ENCODE measurements at places on chromosomes 1 and 21.

DNA sequence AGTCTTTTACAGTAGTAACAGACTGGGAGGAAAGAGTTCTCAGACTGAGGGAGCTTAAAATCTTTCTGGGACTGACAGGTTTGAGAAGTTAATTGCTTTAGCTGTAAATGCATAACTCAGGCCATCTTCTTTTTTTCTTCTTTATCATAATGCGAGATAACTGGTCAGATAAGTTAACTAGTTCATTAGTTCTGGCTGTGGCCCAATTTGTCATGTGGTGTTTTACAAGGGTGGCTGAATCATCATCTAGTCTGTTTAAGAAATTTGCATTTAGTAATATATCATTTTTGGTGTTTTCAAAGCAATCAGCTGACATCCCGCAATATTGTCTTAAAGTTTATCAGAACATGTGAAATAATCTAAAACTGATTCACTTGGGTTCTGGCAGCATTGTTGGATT is 14.0 kb downstream of the HSD3B2 start:
- DNase-seq = no peak

GRCh38 chr1:21898326-21899200 is 38.5 kb downstream of the HSPG2 start:
- no peak for DNase-seq

- no peak for DNase-seq
Measured at GRCh38 chr21:41407541-41408460, 18.2 kb upstream of the MX1 start.

DNA sequence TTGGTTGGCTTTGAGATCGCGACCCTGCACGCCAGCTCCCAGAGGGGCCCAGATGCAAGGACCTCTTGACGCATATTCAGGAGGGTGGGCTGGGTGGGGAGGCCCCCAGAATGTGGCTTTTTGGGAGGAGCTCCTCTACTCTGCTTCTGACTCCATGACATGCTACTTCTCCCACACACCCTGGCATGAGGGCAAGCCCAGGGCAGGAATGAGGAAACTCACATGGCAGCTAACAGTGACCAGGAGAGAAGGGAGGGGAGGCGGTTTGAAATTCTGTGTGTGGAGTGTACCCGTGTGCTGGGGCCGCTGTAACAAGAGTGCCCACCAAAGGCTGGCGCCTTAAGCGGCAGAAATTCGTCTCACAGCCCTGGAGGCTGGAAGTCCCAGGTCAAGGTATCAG is 61.3 kb upstream of the GPR153 start:
- DNase-seq = no peak

DNA sequence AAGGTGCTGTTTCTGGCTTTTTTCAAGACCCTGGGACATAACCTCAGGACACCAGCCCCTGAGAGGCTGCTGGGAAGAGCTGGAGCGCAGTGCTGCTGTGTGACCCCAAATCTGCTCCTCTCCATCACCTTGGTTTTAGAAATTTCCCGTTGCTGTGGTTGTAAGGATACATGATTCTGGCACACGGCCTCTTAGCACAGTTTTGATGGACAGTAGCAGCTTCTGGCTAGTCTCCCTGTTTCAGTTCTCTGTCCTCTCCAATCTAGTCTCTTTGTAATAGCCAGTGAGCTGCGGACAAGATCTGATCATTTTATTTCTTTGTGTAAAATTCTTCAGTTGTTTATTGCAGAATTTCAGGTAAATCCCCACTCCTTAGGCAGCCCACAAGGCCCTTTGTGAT is 3.1 kb downstream of the CLIC6 start:
- DNase-seq = no peak

GRCh38 chr21:33844104-33844889 is 71.3 kb downstream of the ATP5PO start:
- no peak for DNase-seq

GRCh38 chr1:235161685-235162327 is 756 bp upstream of the RBM34 start:
- no peak for DNase-seq

- DNase-seq = no peak
Measured at GRCh38 chr1:155942578-155943141, 1.2 kb downstream of the RXFP4 start.

DNA sequence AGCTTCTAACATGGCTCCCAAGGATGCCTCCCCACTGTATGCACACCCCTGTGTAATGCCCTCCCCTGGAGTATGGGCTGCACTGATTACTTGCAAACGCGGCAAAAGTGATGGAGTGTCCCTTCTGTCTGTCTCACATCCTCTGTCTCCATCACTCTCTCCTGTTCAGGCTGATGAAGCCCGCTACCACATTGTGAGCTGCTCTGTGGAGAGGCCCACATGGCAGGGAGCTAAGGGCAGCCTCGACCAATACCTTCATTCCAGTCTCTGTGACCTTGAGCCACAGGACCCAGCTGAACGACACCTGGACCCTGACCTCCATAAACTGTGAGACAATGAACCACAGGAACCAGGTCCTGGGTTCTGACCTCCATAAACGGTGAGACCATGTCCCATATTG is 154.1 kb upstream of the ETV3 start:
- DNase-seq = no peak

DNA sequence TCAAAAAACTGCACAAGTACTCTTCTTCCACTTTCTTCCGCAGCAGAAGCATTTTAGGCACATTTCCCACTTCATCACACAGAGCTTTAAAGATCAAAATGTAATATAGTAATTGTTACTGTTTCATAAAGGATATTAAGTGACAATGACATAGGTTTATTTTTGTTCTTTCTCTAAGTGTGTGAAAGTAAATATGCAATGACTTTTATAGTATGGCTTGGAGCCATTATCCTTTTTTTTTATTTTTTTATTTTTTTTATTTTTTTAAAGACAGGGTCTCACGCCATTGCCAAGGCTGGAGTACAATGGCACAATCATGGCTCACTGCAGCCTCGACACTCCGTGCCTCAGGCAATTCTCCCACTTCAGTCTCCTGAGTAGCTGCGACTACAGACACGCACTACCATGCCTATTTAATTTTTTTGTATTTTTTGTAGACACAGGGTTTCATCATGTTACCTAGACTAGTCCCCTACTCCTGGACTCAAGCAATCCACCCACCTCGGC is 7.0 kb downstream of the TRIM33 start:
- DNase-seq = no peak

DNA sequence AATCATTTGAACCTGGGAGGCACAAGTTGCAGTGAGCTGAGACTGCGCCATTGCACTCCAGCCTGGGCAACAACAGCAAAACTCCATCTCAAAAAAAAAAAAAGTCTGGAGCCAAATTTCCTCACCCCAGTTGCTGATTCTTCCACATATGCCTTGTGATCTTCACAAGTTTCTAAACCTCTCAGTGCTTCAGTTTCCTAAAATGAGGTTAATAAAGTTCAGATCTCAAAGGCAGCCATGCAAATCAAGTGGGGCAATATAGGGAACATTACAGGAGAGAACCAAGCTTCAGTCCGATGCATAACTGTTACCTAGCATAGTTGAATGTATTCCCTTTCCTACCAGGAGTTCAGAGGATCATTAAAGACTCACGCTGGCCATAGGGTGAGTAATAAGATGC is 4.8 kb downstream of the ITLN1 start:
- no peak for DNase-seq

GRCh38 chr1:16625497-16626408 is 12.4 kb upstream of the NBPF1 start:
- DNase-seq = no peak

DNA sequence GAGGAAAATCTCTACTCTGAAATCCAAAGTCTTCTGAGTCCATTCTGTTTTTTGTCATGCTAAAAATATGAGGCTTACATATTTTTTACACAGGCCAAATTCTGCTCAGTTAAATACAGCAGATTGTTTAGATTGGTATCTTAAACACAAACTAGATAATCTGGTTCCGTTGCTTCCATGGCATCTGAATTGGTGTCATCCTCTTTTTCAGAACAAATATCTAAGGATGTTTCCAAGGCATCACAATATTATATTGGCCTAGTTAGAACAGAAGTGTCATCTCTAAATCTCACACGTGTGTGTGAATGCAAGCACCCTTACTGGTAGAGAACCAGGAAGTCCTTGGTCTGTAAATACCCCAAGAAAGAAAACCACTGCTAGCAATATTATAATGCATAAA is 151.2 kb downstream of the NRIP1 start:
- no peak for DNase-seq

DNA sequence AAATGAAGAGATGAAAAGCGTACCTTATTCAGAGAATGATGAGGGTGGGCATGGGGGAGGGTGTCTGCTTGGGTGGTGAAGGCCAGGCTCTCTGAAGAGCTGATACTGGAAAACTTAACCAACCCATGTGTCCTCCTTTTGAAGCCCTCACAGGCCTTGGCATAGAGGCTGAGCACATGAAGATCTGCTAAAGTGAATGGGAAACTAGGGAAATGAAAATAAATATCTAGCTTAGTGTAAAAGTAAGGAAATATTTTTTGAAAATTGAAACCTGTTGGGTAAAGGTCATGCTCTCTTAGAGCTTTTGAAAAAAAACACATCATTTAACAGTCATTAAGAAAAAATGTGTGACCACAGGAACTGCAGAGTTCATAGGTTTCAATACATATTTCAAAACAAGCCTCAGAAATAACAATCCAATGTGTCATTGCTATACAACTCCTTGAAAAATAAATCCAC is 40.5 kb upstream of the RALGPS2 start:
- no peak for DNase-seq

- DNase-seq = no peak
Measured at GRCh38 chr1:57916041-57916440, 492.2 kb upstream of the DAB1 start.
